ENCODE measurements at places on chromosomes 12 and 14.

DNA sequence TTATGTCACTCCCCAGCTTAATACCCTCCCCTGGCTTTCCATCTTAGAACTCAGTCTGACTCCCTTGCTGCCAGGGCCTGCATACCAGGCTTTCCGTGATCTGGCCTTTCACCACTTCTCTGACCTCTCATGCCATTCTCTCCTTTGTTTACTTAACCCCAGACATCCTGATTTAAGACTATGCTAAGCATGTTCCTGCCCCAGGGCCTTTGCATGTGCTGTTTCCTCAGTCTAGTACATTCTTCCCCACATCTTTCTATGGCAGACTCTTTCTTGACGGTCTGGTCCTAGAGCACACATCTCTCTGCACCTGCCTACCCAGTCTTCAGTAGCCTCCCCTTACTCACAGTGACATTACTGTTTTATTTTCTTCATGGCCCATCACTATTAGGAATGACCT is 42.2 kb downstream of the PLXNC1 start:
- no peak for DNase-seq

GRCh38 chr12:120199595-120200306 is 1.2 kb downstream of the RPLP0 start:
- peak; percentile 94 for DNase-seq

- DNase-seq, result peak; percentile 90
These were observed at the start of gene BDKRB1 for GRCh38 chr14:96255501-96256366. Gene BDKRB1 (plus strand): TSS chr14:96256210. CDS start chr14:96263683, 7,473 bp downstream.

GRCh38 chr12:57477710-57478681 is 1.7 kb downstream of the ARHGAP9 start:
- no peak for DNase-seq

- DNase-seq, result peak; percentile 84
These were observed 53.3 kb downstream of the TMX1 start for GRCh38 chr14:51293149-51293911.

- no peak for DNase-seq
These were observed 11.5 kb upstream of the TEX22 start for GRCh38 chr14:105386581-105387529.

GRCh38 chr12:6494968-6495367 is 1.1 kb downstream of the NCAPD2 start:
- no peak for DNase-seq

DNA sequence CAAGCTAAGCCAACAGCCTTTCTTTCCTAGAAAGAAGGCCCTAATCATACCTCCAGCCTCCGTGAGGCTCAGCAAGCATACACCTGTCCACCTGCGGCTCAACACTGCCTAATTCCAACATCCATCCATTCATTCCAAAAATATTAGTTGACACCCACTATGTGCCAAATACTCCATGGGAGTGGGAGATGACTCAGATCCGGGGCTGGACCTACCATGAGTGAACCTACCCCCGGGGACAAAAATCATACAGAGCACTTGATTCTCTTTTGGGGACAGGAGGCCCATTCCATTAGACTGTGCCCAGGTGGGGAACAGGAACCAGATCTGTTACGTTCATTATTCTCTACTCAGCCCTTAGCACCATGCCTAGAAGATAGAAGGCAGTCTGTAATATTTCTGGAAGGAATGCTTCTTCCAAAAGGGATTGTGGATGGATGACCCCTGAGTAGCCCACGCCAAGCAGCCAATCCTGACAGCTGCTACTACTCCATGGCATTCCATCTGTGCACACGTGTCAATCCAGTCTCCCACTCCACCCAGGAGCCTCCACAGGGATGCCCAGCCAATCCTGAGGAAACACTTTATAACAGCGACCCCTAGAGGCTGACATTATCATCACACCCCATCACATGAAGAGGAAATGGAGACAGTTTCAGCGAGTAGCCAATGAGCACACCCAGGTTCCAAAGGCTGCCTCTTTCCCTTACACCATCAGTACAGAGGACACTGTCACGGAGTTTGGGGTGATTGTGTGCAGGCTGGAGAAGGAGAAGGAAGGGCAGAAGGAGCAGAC is 170.7 kb downstream of the ESRRB start:
- no peak for DNase-seq

DNA sequence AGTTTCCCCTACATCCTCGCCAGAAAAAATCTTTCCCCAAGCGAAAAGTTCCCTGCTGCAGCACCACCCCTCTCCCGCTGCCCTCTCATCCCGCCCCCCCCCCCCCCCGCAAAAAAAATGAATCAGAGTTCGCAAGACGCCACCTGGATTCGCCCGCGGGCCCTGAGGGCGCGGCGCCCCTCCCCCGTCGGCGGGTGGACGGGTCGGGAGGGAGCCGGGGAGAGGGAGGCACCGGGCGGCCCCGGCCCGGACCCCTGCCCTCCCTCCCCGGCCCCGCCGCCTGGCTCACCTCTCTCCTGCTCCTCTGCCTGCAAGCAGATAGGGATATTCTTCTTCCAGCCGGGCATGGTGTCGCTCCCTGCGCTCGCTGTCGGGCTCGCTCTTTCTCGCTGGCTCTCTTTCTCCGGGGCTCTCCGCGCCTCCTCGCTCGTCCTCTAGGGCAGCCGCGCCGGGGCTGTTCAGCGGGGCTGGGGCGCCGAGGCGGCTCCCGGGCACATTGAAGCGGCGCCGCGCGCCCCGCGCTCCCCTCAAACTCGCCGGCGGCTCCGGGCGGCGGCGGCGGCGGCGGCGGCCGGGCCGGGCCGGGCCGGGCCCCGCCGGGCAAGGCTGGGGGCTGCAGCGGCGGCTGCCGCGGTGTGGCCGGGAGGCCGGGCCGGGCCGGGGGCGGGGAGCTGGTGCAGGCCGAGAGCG is 200.3 kb upstream of the CAND1 start:
- DNase-seq, result peak; percentile 24

- DNase-seq, result peak; percentile 61
These were observed 48.8 kb upstream of the KRR1 start for GRCh38 chr12:75560167-75560566.

DNA sequence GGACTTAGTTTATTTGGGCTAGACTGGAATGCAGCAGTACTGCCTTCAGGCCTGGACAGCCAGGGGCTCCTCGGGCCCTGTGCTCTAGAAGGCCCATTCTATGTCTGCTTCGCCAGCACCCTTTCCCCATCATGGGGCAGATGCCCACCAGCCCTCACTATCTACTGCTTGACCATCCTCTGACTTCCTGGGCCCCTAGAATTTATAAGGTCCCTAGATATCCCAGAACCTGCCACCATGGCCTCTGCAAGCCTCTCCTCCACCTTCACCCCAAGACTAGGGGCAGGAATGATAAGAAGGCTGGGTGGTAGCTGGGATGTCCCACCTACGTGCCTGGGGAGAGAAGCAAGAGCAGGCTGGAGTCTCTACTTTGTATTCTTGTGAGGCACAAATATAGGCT is 58.8 kb upstream of the STRN3 start:
- DNase-seq, result no peak

DNA sequence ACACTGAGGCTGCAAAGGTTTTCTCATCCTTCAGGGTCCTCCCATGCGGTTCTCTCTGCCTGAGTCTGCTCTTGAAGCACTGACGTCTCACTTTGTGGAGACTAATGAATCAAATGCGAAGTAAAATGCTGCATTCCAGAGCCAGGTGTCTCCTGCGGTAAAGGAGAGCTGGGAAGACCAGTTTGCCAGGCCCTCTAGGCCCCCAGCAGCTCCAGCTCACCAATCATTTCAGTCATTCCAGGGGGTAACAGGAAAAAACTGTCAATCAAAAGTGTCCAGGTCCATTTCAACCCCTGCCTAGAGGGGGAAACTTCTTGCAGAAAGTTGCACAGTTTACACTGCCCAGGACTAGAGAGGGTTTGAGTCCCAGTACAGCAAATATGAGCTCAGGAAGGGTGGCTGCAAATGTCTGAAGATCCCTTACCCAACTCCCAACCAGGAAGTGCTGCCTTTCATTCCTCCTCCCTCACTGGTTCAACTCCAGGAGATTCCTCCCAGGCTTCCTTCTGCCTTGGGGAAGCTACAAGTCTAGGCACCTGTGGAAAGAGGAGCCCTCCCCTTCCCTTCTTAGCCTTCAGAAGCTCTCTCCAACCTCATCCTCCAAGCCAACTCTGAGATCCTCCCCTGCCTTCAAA is 2.7 kb upstream of the NXPH4 start:
- peak; percentile 41 for DNase-seq

DNA sequence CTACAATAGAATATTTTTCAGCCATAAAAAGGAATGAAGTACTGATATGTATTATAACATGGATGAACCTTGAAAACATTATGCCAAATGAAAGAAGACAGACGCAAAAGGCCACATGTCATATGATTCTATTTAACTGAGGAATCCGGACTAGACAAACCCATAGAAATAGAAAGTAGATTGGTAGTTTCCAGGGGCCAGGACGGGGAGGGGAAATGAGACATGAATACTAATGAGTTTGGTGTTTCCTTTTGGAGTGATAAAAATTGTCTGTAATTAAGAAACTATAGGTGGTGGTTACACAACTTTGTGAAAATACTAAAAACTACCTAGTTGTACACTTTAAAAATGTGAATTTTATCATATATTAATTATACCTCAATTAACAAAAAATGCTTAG is 247.6 kb downstream of the BCAT1 start:
- no peak for DNase-seq

GRCh38 chr12:120699553-120699952 is 10.7 kb upstream of the UNC119B start:
- no peak for DNase-seq

DNA sequence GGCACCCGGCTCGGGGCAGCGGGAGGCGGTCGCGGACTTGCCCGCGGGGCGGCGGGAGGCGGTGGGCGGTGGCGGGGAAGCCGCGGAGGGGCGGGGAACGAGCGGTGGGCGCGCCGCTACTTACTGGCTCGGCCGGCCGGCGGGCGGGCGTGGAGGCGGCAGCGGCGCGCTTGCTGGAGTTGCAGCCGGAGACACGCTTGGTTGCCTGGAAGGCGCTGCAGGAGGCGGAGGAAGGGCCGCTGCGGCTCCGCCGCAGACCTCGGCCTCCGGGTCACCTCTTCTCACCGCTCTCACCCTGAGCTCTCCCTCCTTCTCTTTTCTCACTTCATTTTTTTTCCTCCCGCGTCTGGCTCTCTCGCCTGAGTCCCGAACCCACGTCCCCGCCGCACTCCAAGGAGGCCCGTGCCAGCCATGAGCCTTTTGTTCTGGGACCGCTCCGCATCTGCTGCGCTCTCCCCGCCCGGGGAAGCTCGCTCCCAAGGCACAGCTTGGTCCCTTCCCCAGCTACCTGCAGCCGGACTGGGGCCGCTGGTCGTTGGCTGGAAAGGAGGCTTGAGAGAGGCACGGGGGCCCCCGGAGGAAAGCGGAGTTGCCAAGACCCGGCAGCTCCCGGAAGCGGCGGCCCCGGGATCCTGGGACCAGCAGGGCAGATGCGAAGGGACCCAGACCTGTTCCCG is 592 bp upstream of the KCNK10 start:
- DNase-seq, result peak; percentile 3
